ENCODE measurements at places on chromosomes 2 and 18.

GRCh38 chr2:106859498-106859897 lies 26.5 kb downstream of the ST6GAL2 start:
- no peak for DNase-seq

DNA sequence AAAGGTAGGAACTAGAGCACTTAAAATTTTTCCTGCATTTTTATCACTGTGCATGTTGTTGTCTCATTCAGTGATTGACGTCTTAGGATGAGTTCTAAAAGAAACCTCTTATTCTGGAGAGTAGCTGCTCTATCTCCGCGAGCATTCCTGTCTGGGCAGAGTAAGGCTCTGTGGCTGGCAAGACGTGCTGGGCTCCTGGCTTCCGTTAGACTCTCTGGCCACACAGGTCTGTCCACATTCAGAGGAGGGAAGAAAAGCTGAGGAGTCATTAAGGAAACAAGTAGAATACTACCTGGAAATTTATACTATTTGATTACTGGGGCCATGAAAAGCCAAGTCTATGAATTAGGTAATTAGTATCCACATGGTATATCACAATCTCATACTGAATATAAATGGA lies 138.0 kb upstream of the DNMT3A start:
- no peak for DNase-seq

- DNase-seq, result no peak
Measured at GRCh38 chr2:11466307-11467128, 557 bp upstream of the E2F6 start.

DNA sequence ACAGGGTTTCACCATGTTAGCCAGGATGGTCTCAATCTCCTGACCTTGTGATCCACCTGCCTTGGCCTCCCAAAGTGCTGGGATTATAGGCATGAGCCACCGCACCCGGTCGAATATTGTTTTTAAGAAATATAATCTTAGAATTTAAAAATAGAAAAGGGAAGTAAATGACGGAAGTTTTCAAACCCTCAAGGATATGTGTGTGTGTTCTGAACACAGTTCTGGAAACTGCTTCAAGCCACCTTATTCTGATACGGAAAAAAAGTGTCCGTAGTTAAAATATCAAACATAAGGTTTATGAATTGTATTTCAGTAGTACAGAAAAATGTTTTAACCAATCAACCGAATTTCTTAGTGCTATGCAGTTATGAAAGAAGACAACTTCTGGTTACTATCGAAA lies 115.9 kb downstream of the UPP2 start:
- DNase-seq, result no peak

- no peak for DNase-seq
Measured at GRCh38 chr2:183490914-183491313, 366.7 kb downstream of the NUP35 start.

DNA sequence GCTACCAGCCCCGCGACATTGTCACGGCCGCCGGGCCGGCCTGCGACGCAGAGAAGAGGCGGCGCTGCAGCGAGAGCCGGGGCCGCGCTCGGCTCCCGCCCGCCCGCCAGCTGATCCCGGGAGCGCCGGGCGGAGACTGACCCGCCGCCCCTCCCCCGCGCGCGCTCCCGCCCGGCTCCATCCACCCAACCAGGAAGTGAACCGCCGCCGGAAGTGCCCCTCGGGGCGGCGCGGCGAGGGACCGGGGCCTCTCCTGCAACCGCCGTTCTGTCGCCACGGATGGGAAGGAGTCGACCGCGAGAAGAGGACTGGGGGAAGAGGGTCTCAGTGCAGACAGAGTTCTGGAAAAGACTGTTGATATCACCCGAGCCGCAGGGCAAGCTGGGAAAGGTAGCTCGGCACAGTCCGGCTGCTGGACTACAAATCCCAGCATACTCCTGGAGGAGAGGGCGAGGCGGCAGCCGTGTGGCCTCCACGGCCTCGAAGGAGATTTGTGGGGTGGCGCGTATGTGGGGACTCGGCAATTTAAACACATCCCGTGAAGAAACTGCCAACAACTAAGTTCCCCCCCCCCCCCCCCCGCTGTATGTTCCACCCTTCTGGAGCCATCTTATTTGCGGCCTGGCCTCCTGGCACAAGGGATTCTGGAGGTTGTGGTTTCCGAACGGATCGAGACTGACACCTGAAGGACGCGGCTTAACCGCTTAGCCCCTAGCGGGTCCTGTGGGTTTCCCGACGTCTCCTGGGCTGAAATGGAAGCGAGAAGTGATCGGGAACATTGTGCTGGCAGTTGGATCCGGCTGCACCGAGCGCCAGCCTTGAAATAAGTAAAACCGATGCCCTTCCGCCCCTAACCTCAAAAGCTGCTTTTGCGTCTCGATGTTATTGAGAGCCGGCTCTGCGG lies at the start of gene AAK1:
Gene AAK1 (minus strand): TSS at position 138 of the 904 bp plus-strand sequence. CDS start 699 bp downstream, outside the sequence.
- peak; percentile 74 for DNase-seq

DNA sequence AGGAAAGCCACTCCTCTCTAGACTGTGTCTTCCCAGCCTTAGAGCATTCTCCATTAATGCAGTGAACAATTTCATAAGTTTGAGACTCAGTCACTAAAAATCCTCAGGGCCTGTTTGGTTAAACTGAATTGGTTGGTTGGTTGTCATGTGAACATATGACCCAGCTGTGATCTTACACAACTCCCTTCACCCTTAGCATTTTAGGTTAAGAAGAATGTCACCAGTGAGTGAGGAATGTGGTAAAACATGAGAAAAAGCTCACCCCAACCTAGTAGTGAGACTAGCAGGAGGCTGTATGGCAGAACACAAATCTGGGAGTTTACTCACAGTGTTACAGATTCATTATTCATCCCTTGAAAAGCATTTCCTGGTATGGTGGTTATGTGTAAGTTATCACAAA lies 32.4 kb downstream of the LHCGR start:
- DNase-seq, result no peak

GRCh38 chr2:120391911-120392665 lies 46.2 kb downstream of the INHBB start:
- no peak for DNase-seq

- no peak for DNase-seq
Measured at GRCh38 chr2:129821445-129821844, 158.0 kb upstream of the RAB6C start.

DNA sequence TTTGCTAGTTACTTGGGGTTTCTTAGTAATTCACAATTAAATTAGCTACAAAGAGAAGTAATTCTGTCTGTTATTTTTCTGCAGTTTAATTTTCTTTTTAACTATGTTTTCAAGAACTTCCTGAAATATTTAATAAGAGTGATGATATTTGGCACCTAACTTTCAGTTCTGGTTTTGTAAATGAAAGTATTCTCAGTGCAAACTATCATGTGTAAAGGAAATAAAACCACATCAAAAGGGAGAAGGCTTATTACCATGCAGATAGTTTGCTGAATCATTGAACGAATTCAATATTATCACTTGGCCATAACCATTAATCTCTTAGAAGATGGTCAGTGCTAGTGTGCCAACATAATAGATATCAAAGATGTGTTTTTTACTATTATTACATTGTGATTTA lies 29.2 kb downstream of the DYTN start:
- no peak for DNase-seq

GRCh38 chr2:141889788-141890187 lies 241.0 kb downstream of the LRP1B start:
- DNase-seq, result no peak

- no peak for DNase-seq
Measured at GRCh38 chr2:133955169-133955568, 298.7 kb upstream of the MGAT5 start.

- no peak for DNase-seq
Measured at GRCh38 chr2:196077821-196078220, 9.2 kb upstream of the DNAH7 start.

- DNase-seq, result peak; percentile 57
Measured at GRCh38 chr2:27016801-27017325, 15.9 kb upstream of the TMEM214 start.

DNA sequence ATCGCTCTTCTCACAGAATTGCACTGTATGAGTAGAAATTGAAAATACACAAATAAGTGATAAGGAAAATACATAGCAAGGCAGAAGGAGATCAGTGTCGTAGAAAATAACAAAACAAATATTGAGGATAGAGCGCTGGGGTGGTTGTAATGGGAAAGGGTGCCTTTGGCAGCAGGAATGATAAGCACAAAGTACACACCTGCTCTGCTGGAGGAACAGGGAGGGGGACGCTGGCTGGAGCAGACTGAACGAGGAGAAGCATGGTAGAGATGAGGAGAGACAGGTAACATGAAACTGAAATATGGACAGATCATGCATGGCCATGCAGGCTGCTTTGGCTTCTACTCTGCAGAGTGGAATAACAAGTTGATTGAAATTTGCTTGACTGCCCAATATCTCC lies 181.2 kb upstream of the FSHR start:
- DNase-seq, result peak; percentile 17

GRCh38 chr2:9252002-9252357 lies 45.4 kb downstream of the ASAP2 start:
- no peak for DNase-seq

- DNase-seq, result no peak
Measured at GRCh38 chr2:80496775-80497174, 192.2 kb upstream of the LRRTM1 start.

DNA sequence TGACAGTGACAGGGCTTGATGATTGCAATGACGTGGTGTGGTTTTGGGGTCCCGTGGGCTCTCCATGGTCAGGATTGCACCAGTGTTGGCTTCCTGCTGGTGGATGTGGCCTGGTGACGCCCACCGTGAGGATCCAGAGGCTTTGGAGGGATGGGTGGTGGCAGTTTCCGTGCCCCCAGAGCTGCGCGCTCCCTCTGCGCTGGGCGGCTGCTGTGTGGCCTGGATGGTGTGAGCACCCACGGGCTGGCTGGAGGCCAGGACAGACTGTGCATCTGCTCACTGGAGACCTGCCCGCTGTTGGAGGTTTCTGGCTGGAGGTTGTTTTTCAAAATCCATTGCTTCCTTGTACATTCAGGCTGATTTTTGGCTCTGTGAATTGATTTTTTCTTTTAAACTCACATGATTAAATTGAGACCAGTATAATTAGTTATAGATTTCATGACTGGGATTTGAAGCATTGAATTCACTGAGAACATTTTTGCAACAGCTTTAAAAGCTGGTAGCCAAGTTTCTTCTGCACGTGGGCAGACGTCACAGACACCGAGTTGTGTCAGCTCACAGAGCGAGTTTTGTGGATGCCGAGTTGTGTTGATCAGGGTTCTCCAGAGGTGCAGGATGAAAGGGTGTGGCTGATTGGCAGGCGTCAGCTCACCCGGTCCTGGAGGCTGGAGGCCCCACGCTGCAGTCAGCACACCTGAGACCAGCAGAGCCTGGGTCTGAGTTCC lies 72.7 kb downstream of the KCNG2 start:
- DNase-seq, result no peak

GRCh38 chr2:8115966-8116365 lies 565.9 kb upstream of the ID2 start:
- DNase-seq, result no peak

Measured in NCI-H2029 (cell line).